ENCODE measurements at places on chromosomes 4 and X.
A peak's percentile ranks its signal among the peaks of the same experiment; 100 is the strongest.

- DNase-seq, result no peak
Measured at GRCh38 chrX:16999275-16999674, 52.8 kb downstream of the REPS2 start.

- DNase-seq, result no peak
Measured at GRCh38 chr4:117771647-117772337, 262.5 kb upstream of the NDST3 start.

- DNase-seq, result no peak
Measured at GRCh38 chr4:6356076-6356560, 86.5 kb downstream of the WFS1 start.

DNA sequence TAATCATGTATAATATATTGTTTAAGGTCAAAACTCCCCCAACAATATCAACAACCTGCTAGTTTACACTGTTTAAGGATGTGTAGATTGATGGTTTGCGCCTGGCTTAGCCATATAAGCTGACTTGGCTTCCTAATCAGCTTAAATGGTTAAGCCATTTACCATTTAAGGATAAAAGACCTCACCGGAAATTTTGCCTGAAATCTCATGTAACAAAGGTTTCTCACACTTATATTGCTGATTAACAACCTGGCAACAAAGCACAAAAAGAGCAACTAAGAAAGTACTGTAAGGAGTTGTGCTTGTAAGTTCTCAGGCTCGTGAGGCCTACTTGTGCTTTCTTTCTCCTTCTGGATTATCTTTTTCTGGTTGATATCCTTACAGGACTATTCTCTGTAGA, 485.2 kb downstream of the GABRG1 start:
- DNase-seq, result no peak

- DNase-seq, result peak; percentile 6
Measured at GRCh38 chrX:4935846-4936245, 1222.4 kb upstream of the PRKX start.

DNA sequence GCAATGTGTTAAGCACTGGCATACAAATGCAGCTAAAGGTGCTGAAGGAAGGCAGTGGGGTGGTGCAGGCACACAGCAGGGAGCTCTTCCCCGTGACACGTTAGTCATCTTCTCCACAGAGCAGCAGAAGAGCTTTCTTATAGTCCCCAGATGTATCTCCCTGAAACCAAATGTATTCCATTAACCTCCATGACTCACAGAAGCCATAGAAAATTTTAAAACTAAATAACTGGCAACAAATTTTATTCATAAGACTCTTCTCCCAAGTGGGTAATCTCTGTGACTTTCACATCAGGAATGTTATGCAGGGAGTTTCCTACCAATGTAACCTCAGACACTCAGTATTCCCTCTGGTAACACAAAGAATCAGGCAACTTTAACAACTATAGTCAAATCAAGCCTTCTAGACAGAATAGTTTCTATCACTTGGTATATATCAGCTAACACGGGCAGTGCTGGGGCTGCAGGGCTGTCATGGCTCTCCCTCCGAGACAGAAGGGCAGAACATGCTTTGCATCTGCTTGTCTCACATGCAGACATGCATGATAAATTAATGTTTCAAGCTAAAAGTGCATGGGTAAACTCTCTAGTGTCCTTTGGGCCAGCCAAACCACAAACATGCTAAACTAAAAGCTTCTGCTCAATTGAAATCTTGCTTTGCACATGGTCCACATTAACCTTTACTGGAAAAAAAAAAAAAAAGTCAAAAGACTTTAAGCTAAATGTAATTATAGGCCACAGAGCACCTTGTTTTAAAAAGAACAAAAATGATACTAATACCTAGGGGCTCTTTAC, 28.2 kb downstream of the ANXA5 start:
- DNase-seq, result no peak

- peak; percentile 79 for DNase-seq
Measured at GRCh38 chr4:78031417-78031950, 25.6 kb upstream of the FRAS1 start.

DNA sequence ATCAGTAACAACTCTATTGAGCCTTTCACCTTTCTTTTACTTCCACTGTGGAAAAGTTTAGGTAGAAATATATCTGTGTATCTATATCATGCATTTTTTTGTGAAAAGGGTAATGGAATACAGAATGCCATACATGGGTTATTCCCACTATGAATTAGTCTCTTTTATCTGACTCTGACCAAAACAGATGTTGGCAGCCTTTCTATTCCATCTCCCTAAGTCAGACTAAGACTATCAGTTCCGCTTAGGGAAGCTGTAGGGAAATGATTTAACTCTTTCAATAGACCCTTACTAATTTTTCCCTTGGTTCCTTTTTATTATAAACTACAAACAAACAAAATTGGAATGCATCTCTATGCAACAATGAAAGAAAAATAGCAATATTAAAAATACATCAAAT, 92.3 kb upstream of the LEF1 start:
- no peak for DNase-seq

- peak; percentile 33 for DNase-seq
Measured at GRCh38 chr4:183960962-183961541, 55.9 kb downstream of the STOX2 start.

DNA sequence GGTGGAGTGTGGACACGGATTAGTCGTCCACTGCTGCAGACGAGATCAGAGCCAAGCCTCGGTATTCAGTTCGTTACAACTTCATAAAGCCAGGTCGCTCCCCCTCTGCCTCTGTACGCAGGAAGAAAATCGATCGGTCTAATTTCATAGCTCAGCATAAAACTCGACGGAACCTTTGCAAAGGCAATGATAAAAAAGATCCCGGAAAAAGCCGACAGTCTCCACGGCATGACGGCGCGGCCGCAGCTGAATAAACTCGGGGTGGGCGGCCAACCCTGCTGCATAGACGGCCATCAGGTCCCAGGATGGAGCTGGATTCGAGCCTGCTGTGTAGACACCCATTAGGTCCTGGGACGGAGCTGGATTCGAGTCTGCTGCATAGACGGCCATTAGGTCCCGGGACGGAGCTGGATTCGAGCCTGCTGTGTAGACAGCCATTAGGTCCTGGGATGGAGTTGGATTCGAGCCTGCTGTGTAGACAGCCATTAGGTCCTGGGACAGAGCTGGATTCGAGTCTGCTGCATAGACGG, 113.8 kb upstream of the PPP2R3B start:
- no peak for DNase-seq

DNA sequence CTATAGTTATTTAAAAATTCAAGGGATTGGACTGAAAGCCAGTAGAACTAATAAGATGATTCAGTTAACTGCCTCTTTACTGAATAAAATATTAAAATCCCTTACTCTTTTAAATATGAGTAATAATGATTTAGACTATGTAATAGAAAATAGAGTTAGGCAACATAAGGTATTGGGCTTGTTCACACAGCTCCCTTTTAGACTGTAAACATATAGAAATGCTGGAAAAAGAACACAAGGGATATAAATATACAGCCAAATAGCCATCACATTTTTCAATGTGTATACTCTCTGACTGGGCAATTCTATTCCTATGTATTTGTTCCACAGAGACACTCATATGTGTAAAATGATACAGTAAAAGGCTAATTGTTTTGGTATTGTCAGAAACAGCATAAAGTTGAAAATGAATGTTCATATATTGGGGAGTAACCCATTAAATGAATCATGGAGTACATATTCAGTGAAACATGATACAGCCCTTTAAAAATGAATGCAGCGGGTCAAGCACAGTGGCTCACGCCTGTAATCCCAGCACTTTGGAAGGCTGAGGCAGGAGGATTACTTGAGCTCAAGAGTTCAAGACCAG, 129.8 kb downstream of the TBC1D19 start:
- DNase-seq, result no peak

- no peak for DNase-seq
Measured at GRCh38 chr4:499567-499966, 557 bp downstream of the PIGG start.

DNA sequence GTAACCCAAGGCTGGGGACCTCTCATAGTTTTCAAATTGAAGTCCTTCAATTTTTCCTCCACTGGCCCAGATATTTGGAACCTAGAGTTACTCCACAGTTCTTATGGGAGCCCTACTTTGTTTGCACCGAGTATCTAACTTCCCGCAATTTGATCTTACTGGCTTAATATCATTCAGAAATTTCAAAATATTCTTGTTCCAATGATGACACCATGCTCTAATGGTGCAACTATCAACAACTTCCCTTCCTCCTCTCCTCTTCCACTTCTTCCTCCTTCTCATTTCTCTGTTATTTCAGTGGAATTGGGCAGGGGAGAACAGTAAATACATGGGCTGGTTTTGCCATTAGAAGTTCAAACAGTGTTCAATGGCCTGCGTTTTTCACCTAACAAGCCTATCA, 20.2 kb downstream of the PDCL2 start:
- no peak for DNase-seq

DNA sequence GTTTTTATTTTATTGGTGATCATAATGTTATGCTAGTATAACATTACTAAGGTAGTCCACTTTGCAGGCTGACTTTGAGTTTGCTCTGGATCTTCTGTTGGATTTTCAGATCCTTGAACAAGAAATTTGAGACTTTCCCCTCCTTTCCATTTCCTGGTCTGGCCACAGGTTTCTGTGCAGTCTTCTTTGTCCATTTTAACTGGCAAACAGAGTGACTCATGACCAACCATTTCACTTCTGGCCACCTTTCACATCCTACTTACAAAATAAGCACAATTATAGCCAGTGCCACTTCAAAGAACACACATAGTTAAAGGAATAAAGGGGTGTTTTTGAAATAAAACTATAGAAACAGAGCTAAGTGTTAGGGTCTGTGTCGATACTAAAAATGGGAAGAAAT, 8.4 kb downstream of the ANK2 start:
- no peak for DNase-seq

GRCh38 chrX:38154818-38155217, 65.9 kb downstream of the SRPX start:
- no peak for DNase-seq

DNA sequence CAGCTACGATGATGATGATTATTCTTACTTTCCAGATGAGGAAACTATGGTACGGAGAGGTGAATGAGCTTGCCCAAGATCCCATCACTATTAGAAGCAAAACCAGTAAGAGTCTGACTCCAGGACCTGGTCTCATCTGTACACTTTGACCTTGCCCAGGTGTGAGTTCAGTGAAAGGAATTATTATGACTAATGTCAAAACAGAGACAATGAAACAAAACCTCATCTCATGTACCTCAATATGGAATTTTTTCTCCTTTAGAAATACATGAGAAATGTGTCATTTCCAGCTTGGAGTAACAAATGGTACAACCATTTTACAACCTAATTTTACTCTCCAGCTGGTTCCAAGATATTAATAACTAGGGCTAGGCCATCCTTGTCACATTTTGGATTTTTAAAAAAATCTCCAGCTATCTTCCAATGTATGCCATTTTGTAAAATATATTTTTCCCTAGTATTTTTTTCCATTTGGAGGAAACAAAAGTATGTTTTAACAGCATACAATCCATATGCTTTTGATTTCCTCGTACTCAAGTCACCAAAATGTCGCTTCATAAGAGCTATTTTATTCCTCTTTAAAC, 213.8 kb downstream of the PTTG2 start:
- no peak for DNase-seq

- peak; percentile 47 for DNase-seq
Measured at GRCh38 chrX:112734290-112734689, 54.6 kb upstream of the LHFPL1 start.

GRCh38 chr4:161792991-161793390, 370.8 kb downstream of the FSTL5 start:
- DNase-seq, result no peak

DNA sequence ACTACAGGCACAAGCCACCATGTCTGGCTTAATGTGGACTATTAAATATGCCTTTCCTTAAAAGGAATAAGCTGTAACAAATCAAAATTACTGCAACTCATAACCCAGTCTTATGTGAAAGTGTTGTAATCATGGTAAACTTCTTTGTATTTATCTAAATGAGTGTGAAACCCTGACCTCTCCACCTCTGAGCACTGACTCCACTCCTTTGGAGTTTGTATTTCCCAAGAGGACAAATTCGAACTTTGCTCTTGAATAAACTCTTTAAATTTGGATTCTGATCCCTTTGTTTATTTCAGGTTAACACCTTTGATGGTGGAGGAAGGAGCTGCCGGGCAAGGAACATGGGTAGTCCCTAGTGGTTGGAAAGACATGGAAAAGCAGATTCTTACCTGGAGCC, 48.3 kb upstream of the FAM9A start:
- DNase-seq, result no peak

Measured in lung (tissue), 17 donors.